ENCODE measurements at places on chromosomes 11 and 22.
A peak's percentile ranks its signal among the peaks of the same experiment; 100 is the strongest.

DNA sequence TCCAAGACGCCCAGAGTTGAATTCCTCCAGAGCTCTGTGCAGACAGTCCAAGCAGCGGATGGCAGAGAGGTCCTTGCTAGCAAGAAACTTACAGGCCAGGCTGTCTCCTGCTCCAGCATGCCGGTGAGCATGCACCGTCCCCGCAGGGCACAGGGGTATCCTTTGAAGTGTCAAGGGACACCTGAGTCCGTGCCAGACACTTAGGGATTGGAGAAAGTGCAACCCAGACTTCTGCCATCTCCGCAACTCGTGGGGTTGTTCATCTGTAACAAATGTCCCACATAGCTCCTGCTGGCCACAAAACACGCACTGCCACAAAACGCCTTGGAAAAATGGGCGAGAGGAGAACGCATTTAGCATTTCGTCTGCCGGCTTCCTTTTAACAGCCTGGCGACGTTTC lies 13.3 kb downstream of the TSPO start:
- DNase-seq, result no peak

GRCh38 chr11:112511911-112512310 lies 251.3 kb upstream of the PLET1 start:
- peak; percentile 7 for DNase-seq

DNA sequence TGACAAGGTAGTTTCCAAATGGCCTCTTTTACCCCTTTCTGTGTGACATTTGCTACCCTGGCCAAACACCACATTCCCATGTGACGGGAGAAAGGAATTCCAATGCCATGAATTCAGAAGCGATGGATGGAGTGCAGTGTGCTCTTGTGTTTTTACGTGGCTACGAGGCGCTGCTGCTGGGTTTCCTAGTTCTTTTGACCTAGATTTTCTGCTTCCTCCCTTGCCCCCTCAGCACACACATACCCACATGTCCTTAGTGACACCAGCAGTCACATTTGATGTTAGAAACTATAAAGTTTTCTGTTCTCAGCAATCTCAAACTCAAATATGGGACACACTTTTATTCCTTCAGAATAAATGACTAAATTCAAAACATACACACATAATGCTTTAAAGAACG lies 7.8 kb upstream of the TMA7B start:
- no peak for DNase-seq

- no peak for DNase-seq
These were observed 13.1 kb upstream of the TCF20 start for GRCh38 chr22:42283278-42284201.

- peak; percentile 56 for DNase-seq
These were observed 137.6 kb downstream of the MAML2 start for GRCh38 chr11:96205460-96205809.

DNA sequence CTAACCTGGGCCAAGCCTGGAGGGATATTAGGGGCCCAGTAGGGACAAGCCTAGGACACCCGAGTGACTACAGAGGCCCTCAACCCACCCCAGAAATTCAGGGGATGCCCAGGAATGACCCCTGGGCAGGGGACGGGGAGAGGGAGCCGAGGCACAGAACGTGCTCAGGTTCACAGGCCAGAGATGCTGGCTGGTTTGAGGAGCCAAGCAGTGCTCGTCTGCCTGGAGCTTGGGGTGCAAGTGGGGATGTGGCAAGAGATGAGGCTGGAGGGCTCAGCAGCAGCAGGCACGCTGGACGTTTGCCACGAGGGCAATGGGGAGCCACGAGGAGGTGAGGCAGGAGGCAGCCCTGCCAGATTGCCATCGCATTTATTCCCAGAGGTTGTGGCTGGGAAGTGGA lies 34.0 kb upstream of the EMID1 start:
- no peak for DNase-seq

DNA sequence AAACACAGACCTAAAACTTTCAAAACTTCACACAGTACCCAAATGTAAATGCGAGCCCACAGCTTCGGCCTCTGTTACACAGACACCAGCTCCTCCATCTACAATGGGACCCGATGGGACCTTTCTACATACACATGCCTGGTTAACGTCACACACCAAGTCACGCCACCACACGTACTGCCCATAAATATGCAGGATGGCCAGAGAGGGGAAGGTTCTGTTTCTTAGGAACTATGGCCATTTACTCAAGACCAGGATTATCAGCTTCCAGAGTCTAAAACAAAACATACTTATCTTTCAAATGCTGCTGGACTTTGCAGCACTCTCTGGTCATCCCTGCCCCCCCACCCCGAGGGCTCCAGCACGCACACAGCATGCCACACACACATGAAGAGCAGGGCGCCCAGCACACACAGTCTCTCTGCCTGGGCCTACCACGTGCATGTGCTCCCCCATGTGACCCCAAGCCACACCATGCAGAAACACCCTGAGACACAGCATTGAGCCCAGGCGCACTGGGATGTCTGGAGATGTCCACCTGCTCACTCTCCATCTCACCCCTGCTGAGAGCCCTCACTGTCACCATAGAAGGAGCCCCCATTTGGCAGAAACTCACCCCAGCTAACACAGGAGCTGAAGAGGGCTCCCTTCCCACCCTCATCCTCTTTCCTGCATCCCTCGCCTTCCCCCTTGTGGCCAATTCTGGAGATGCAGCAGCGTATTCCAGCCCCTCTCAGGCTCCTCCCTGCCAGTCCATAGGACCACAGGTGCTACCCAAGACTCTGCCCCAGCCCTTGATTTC lies 61.8 kb downstream of the SLC22A12 start:
- peak; percentile 59 for DNase-seq

DNA sequence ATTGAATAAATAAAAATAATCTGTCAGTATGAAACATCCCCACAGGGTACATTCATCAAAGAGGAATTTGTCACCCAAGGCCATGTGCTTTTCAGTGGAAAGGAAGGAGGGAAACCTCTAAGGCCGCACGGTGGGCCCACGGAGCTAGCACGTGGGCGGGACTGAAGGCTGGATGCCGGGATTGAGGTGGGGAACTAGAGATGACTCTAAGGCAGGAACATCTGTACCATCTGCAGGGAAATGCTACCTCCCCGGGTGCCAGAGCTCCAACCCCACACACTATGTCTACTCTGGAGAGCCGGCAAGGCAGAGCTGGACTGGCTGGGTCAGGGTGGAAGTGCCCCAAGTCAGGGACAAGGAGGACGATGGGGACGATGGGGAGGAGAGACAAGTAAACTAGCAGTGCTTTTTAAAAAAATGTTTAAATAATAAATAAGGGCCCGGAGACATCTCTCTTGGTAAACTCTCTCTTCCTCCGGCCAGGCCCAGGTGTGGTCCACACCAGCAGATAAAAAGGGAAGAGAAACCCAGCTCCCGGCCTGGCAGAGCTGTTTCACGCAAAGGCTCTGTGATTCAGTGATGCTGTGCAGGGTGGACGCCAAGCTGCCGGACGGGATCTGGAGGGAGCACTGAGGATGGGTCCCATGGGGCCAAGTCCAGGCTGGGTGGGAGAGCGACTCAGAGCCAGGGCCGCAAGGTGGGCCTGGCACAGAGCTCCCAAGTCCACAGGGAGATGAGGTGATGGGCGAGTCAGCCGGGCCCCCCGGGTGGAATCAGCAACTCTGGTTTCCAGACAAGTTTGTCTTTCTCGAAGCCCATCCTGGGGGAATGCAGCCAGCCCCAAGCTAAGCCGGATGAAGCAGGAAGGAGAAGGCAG lies 5.8 kb downstream of the LIF start:
- no peak for DNase-seq

DNA sequence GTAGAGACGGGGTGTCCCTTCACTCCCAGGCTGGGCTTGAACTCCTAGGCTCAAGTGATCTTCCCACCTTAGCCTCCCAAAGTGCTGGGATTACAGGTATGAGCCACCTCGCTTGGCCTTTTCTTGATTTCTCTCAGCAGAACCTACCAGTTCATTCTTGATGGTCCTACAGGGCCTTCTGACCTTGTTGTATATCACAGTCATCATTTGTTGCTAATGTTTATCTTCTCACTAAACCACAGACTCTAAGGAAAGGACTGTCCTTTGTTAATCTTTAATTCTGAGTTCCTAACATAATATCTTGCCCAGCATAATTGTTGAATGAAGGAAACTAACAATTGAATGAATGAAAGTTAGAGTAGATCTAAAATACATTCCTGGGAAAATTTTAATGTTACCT lies 22.0 kb upstream of the ZC3H12C start:
- DNase-seq, result no peak

DNA sequence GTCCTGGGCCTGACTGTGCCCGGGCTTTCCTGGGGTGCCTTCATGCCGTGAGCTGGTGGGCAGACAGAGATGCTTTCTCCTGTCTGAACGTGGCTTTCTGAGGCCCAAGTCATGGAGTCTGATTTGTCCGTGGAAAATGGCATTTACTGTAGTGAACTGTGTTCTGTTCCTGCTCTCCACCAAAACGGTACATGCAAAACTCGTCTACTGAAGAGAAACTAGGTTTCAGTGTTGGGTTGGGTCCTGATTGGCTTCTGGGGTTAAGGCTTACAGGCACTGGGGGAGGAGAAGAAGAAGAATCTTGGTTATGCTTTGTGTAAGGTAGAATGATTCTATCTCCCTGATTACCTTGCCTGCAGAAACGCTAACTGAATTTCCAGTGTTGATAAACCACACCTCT lies 541.7 kb downstream of the NTM start:
- no peak for DNase-seq

DNA sequence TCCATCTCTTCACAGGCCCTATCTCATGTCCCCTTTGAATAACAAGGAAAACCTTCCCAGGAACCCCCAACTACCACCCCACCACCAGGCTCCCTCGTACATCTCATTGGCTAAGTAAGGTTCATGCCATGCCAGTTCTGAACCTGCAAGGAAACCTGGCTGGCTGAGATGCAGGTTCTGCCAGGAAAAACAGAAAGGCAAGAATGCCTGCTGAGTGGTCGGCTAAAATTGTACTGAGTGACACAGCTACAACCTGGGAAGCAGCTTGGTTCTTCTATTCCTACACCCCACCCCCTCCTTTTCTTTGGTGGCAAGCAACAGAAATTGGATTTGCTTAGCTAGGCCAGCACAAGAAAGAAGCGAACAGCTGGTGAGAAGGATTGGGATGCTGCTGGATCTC lies 36.1 kb upstream of the TSPAN18 start:
- DNase-seq, result no peak

DNA sequence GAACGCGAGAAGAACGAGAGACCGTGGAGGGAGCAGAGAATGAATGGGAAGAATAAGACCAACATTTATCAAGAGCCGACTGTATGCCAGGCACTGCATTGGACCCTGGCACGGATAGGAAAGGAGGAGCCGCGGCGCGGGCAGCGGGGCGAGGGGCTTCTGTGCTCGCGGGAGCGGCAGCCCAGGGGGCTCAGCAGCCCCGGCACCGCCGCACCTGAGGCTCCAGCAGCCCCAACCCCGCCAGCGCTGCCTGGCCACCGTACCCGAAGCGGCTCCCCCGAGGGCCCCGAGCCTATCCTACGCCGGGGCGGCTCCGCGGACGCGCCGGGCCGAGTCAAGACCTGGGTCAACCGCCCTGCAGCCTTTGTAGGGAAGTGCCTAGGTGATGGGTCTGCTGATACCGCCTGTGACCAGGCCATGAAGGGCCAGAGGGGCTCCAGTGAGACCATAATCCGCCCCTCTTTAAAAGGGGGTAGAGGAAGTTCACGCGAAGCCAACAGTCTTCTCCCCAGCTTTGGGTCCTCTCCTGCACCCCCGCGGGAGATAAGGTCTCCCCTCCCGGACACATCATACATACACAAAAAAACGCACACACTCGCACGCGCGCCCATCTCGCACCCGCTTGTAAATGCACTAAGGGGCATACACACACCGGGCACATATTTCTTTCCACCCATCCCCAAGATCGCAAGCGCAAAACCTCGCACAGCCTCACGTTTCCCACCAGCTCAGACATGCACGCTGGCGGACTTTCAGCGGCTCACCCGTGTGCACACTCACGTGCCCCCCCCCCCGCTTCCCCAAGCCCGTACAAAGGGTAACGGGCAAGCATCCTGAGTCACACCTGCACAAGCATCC lies 935 bp upstream of the RTN4RL2 start:
- no peak for DNase-seq

GRCh38 chr11:16795146-16795545 lies 56.7 kb downstream of the C11orf58 start:
- DNase-seq, result no peak

GRCh38 chr11:12640355-12640754 lies 33.9 kb upstream of the TEAD1 start:
- DNase-seq, result no peak

DNA sequence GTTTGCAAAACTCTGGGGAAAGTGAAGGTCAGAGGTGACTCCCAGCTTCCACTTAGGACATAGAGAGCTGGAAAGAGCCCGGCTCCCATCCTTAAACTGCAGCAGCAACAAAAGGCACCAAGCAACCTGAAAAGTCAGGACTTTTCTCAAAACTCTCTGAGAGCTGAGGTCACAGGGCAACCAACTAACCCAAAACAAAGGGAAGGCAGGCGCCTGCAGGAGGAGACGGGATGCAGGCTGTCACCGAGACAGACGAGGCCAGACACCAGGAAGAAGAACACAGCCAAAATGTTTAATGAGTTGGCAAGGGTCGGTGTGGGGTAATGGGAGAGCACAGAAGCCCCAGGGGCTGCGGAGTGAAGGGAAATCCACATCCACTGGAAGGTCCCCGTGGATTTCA lies 19.9 kb downstream of the ASCL2 start:
- DNase-seq, result no peak

- no peak for DNase-seq
These were observed 85.3 kb upstream of the HORMAD2 start for GRCh38 chr22:29994943-29995342.

- no peak for DNase-seq
These were observed 10.1 kb downstream of the MMP12 start for GRCh38 chr11:102864724-102865123.

DNA sequence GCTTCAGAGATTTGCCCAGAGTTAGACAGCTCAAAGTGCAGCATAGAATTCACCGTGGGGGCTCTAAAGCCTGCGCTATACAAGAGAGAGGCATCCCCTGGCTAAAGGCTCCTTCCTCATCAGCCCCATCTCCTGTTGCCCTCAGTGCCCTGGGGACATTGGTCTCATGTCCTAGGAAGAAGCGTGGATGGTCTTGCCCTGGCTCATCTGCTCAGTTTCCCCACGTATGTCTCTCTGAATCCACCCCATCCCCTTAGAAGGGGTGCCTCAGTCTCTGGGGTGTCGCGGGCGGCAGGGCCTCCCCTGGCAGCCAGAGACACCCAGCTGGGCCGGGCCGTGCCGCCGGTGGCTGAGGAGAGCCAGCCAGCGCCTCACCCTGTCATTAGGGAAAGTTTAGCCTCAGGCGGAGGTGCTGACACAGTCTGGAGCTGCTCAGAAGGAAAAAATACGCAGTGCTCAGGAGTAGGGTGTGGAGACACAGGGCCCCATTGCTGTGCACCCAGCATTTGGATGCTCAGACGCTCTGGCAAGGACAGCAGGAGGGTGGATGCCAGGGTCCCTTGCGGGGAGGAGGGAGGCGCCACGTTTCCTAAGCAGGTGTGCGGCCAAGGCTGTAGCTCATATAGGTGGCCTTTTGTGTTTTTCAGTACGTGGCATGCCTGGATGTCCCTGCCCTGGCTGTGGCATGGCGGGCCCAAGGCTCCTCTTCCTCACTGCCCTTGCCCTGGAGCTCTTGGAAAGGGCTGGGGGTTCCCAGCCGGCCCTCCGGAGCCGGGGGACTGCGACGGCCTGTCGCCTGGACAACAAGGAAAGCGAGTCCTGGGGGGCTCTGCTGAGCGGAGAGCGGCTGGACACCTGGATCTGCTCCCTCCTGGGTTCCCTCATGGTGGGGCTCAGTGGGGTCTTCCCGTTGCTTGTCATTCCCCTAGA lies 1.3 kb downstream of the SLC39A13 start:
- no peak for DNase-seq

GRCh38 chr22:19810381-19811201 lies 44.1 kb downstream of the GNB1L start:
- no peak for DNase-seq

- no peak for DNase-seq
These were observed 74.7 kb upstream of the DRD2 start for GRCh38 chr11:113549611-113550578.

GRCh38 chr22:32336771-32337424 lies 20.8 kb upstream of the RFPL3 start:
- no peak for DNase-seq
